ENCODE measurements at places on chromosomes 12 and 14.

- no peak for DNase-seq
Measured at GRCh38 chr14:92362781-92363235, 39.8 kb downstream of the SLC24A4 start.

- no peak for DNase-seq
Measured at GRCh38 chr14:57987051-57987450, 121.2 kb upstream of the SLC35F4 start.

- no peak for DNase-seq
Measured at GRCh38 chr12:6925540-6926279, 2.0 kb upstream of the ATN1 start.

DNA sequence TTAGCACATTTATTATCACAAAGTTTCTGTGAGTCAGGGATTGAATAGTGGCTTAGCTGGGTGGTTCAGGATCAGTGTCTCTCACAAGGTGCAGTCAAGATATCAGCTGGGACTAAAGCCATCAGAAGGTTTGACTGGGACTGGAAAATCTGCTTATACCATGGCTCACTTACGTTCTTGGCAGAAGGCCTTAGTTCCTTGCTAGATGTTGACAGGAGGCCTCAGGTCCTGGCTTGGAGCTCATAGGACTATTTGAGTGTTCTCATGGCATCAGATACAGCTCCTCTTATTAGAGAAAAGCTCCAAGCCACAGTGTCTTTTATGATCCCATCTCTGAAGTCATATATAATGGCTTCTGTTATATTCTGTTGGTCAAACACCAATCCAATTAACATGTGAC is 127.3 kb downstream of the SLC6A15 start:
- DNase-seq: no peak

GRCh38 chr12:99847936-99848335 is 136.8 kb downstream of the ANKS1B start:
- no peak for DNase-seq

GRCh38 chr14:24804552-24805212 is 170.7 kb upstream of the GZMB start:
- no peak for DNase-seq

GRCh38 chr12:51320695-51321320 is 3.2 kb downstream of the BIN2 start:
- no peak for DNase-seq

DNA sequence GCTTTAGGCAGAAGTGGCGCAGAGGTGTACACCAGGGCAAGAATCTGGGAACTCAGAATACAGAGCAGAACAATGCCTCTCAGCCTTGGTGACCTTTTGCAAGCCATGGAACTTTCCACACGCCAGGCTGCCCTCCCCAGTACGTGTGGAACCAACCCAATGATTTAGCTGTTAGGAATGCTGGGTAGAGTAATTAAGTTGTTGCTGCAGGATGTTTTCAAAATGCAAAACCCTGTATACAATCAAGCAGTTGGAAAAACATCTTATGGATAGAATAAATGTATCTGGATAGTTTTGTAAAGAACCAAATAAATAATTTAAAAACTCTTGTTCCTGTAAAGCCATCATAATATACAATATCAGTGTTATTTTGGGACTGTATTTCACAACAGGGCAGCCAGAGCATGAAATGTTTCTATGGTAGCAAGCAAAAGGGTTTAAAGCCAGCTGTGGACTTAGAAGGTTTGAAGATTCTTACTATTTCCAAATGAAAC is 19.4 kb downstream of the PPP1R36 start:
- no peak for DNase-seq

DNA sequence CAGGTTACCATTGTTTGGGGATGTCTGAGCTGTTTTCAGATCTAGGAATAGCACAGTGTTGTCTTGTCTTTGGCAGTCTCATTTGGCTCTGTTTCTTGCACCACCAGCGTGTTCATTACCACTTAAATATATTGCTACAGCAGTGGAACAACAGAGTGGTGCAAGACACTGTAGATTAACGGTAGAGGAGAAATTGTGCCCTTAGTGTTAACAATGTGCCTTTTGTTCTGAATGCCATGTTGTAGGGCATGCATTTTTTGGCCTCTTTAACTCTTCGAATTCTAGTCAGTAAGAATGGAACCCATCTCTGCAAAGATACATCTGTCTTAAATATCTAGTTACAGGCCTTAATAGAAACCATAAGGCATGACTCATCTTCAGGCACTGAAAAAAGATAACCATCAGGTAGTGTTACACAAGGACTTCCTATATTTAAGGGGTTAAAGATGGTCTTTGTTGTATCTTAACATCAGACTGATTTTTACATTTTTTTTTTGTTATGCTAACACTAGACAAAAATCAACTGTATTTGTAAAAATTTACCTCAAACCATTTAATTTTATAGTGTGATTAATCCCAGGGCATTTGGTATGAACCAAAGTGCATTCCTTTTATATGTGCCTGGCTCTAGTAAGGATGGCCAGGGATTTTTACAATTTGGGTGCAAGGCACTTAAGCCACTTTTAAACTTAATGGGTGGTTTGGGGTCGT is 12.9 kb downstream of the DYRK2 start:
- no peak for DNase-seq

DNA sequence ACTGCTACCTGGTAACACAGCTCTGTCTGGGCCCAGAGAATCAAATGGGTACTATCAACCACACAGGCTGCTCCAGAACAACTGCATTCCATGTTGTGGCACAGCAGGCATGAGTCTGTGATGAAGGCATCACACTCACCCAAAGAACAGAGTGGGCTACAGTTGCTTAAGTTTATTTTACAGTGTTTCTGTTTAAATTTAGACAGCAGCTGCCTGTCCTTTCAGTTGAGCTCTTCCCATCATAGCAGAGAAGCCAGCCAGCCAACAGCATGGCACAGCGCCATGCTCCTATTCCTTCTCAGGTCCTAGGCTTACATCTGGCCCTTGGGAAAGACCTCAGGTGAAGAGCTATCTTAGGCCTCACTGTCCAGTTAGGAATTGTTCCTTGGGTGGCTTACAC is 147.0 kb upstream of the FRMD6 start:
- no peak for DNase-seq

DNA sequence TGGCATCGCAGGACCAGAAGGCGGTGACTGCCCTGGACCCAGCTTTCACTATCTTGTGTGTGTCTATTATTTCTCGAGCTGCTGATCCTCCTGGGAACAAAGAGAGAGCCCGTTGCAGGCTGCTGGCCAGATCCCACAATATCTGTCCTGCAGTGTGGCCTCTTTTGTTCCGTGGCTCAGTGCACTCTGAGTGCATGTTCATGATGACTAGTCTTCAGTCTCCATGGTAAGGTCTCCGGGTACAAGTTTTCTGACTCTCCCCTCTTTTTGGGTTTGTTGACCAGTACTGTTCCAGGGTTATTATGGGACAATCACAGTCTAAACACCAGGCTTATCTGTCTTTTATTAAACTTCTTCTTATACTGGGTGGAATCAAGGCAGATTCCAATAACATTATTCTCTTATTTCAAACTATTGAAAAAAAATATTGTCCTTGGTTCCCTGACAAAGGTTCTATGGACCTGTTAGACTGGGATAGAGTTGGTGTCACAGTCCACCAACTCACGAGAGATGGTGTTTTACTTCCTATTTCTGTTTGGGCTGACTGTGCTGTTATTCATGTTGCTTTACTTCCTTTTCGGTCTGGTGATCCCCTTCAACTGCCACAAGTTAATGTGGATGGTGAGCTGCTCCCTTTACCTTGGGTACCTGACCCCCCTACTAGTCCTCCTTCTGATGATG is 192.9 kb upstream of the ALG10B start:
- DNase-seq: no peak

GRCh38 chr12:15629108-15629507 is 160.1 kb downstream of the EPS8 start:
- DNase-seq: no peak

- no peak for DNase-seq
Measured at GRCh38 chr12:130161261-130162243, 712 bp upstream of the FZD10 start.

DNA sequence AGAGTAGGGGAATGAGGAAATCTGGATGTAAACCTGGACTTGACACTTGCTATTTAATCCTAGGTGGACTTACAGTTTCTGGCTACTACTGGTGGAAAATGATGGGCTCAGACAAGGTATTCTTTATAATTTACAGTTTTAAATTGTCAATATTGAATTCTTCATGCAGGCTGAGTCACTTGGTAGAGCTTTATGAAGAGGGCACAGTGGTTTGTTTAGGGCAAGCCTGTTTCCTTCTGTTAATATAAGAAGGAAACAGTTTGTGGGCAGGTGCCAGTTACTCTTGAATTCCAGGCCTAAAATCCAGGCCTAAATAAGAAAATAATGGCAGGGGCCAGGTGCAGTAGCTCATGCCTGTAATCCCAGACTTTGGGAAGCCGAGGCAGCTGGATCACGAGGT is 355.8 kb upstream of the RGS6 start:
- DNase-seq: no peak

GRCh38 chr12:116273813-116274550 is 3.5 kb downstream of the MED13L start:
- DNase-seq: no peak

All from stimulated activated CD8-positive, alpha-beta memory T cell treated with anti-CD3 and anti-CD28 coated beads, Interleukin-2, amount 100 ng/mL, for 48 hours (primary cell).